ENCODE measurements at places on chromosomes 16 and 17.

- DNase-seq, result peak; percentile 2
These were observed 859.1 kb upstream of the GOT2 start for GRCh38 chr16:59593194-59593661.

GRCh38 chr17:78924481-78925151, 571 bp downstream of the TIMP2 start:
- no peak for DNase-seq

DNA sequence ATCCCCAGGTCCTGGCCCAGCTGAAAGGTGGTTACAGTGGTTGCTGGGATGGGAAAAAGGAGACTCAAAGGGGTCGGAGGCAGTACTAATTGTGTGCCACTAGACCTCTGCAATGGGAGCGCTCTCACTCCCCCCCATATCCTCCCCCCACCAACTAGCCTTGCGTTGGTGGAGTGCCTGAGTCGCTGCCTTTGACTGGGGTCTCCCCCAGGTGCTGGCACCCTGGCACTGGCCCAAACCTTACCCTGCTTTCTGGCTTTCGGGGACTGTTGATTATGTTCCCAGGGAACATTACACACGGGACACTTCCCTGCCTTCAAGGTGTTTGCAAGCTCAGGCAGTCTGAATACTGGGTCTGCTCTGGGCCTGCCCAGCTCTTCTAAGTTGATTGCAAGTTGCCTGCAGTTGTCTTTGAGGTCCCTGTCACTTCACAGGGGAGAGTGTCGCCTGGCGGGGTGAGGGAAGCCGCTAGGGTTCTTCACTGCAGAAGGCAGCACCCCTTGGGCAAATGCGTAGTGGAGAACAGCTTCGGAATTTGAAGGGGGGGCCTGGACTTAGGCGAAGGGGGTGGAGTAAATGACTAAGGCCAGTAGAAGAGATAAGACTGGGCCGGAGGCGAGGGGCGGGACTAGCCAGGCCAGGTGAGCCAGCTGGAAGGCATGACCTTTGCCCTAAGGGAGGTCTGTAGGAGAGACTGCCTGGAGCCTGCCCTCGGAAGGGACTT, 98.0 kb downstream of the RAB11FIP4 start:
- DNase-seq, result peak; percentile 63

DNA sequence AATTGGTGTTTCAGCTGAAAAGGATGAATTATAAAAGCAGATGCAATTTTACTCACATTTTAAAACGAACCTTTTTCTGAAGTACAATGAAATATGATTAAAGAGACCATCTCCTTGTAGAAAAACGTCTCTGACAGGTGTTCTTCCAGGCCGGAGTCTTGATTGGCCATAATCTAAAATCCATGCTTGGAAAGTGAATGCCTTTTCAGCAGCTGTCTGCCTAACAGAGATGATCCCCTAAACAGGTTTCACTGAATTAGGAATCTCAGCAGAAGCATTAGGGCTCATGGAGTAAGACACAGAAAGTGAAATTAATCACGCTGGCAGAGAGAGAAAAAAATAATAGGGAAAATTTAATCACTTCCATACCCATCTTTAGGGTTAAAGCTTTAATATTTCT, 39.3 kb upstream of the IRX5 start:
- DNase-seq, result no peak

GRCh38 chr17:42101513-42102292, 3.4 kb upstream of the ZNF385C start:
- peak; percentile 49 for DNase-seq

DNA sequence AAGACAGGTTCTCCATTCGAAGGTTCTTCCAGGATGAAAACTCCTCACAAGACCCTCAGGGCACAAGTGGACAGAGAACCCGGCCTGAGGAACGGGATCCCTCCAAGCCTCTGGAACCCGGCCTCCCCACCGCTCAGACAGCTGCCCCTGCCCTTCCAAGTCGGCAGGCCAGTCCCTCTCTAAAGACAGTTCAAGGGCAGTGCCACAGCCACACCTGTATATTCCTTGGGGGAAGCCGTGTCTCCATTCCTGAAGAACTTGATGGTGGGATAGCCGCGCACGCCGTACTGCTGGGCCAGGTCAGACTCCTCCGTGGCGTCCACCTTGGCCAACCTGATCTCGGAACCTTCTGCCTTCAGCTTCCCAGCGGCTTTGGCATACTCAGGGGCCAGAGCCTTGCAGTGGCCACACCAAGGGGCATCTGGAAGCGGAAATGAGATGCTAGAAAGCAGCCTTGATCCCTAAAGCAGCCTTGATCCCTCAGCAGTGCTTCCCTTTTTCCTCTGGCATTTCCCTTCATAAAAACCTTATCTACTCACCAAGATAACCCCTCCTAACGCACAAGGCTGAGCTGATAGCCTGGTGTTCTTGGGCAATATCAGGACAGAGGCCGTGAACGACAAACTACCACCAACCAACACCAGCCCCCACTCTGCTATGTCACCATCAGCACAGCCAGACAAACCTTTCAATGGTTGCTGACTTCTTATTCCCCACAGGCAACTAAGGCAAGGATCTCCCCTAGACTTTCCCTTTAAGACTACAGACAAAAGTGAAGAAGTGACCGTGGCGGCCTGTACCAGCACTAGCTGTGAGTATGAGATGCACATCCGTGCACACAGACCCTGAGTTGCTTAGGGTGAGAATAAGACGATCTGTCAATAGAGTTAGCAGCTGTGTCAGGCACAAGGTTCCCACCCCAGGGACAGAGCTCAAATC, 1.1 kb downstream of the P4HB start:
- DNase-seq, result no peak

- no peak for DNase-seq
These were observed 31.4 kb upstream of the GHDC start for GRCh38 chr17:42225646-42226045.

- DNase-seq, result no peak
These were observed 30.0 kb downstream of the USP32 start for GRCh38 chr17:60361889-60362288.

DNA sequence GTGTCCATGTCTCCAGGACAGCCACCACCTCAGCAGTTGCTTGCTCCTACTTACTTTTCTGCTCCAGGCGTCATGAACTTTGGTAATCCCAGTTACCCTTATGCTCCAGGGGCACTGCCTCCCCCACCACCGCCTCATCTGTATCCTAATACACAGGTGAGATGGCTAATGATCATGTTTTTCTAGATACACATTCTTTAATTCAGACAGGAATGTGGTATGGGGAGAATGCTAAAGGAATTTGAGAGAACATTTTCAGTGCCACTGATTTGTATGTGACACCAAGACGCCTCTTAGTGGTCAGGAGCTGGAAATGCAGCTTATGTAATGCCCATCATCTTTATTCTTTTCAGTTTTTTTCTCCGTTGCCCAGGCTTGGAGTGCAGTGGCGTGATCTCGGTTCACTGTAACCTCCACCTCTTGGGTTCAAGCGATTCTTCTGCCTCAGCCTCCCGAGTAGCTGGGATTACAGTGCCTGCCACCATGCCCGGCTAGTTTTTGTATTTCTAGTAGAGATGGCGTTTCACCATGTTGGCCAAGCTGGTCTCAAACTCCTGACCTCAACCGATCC, 8.9 kb upstream of the RAPGEFL1 start:
- peak; percentile 63 for DNase-seq

GRCh38 chr17:4354862-4355514, 11.5 kb downstream of the UBE2G1 start:
- DNase-seq, result no peak

DNA sequence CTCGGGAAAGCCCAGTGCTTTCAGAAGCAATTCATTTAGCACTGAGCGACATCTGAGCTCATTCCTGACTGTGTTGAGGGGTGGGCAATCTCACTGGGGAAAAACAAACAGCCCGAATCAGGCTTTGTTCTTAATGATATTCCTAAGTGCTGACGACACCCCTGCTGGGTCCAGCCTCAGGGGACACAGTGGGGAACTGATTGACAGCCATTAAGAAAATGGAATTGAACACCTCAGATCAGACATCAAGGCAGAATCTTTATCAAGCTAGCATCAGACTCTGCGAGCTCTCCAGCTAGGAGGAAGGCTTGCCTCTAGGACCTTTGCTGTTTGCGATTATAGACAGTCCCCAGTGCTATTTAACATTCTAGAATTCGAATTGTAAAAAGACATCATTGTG, 22.5 kb upstream of the LYRM9 start:
- no peak for DNase-seq

DNA sequence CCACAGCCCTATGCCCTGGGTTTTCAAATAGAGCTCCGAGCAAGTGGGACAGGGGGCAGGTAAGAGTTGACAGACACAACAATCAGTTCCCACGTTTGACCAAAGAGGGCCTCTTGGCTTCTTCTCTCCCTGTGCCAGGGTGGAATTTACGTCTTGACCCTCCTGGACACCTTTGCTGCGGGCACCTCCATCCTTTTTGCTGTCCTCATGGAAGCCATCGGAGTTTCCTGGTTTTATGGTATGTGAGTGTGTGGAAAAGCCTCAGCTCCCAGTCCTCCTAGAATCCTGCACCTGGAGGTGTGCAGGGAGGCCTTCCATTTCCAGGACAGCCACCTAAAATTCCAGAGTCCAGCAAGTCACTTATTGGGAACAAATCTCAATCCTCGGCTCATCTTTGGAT, 42.5 kb downstream of the SLC6A2 start:
- DNase-seq, result no peak

GRCh38 chr17:29063992-29064391, 21.1 kb downstream of the PIPOX start:
- no peak for DNase-seq

DNA sequence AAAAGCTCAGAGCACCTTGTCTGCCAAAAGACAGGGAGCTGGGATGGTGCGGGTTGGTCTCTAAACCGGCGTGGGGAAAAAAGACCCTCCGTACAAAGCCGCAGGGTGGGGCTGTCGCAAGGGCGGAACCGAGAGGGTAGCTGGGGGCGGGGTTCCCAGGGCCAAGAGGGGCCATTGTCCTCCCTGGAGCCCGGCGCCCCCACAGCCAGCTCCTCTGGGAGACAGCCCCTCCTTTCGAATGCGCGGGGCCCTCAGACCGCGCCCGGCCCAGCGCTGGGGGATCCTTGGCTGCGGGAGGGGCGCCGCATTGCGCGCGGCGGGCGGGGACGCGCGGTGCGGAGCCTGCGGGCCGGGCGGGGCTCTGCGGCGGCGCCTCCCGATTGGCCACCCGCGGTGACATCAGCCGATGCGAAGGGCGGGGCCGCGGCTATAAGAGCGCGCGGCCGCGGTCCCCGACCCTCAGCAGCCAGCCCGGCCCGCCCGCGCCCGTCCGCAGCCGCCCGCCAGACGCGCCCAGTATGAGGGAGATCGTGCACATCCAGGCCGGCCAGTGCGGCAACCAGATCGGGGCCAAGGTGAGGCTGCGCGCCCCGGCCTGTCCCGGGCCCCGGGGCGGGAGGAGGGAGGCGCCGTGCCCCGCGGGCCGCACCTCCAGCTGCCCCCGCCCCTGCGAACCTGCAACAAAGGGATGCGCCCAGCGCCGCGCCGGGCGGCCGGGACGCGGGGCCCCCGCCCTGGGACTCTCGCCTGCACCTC, at the start of gene TUBB3:
Gene TUBB3 (plus strand): TSS at position 459 of the 756 bp plus-strand sequence. CDS start 60 bp downstream, at position 519.
- DNase-seq, result peak; percentile 47

DNA sequence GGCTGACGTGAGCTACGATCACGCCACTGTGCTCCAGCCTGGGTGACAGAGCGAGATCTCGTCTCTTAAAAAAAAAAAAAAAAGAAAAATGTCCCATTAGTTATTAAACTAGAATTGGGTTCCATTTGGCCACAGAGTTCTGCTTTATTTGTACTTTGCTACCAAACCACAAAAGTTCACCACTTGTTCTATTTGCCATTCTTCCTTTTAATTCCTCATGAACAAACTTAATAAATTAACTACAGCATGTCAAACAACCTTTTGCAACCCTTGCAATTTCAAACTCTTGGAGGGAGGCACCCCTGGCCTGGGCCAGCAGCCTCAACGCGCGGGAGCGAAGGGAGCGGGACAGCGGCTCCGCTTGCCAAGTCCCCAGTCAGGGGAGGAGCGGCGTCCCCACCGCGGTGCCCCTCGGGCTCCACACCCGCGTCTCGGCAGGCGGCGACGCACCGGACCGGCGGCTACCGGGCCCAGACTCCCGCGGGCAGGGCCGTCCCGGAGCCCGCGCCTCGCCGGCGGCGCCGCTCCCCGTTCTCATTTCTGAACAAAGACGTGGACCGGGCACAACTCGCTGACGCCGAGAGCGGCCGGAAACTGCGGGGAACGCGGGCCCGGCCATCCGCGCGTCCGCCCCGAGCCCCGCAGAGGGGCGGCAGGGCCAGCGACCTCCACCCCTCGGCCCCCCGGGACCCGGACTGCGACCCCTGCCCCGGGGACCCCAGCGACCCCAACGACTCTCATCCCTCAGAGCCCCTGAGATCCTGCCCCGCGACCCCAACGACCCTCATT, 775 bp downstream of the CYTH1 start:
- DNase-seq, result no peak

DNA sequence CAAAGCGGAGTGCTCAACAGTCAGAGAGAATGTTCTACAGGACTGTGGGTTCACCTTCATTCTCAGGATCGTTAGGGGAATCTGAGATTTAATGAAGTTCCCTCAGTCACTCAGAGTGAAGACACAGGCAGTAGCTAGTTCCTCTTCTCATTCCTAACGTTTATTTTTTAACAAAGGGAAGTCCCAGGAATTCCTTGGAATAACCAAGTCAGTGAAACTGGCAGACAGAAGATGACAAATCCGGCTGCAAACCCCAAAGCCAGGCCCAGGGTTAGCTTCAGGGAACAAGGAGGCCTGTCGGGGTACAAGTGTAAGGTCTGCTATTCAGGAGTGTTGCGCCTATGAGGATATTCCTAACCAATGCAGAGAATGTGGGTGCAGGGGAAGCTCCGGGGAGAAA, 42.0 kb downstream of the COTL1 start:
- no peak for DNase-seq

- peak; percentile 18 for DNase-seq
These were observed 68.1 kb upstream of the IRX5 start for GRCh38 chr16:54862529-54862928.

GRCh38 chr17:7290685-7291084, 3.8 kb downstream of the YBX2 start:
- DNase-seq, result no peak

DNA sequence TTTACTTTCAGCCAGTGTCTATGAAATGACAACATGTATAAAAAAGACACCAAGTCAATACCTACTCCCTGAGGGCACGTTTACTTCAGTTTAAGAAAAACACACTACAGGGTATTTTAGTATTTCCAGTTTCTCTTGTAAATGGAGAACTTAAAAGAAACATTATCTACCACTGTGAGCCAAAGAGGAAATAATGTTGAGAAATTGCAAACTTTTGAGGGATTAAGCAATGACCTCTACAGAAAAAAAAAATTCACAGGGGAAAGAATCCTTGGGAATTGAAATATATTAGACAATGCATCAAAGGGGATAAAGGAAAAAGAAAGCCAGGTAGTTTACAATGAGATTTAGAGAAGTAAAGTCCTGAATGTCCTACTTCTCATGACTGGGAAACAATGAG, 126.0 kb downstream of the KCNJ2 start:
- no peak for DNase-seq

GRCh38 chr16:50809561-50809960, 67.7 kb downstream of the CYLD start:
- no peak for DNase-seq

DNA sequence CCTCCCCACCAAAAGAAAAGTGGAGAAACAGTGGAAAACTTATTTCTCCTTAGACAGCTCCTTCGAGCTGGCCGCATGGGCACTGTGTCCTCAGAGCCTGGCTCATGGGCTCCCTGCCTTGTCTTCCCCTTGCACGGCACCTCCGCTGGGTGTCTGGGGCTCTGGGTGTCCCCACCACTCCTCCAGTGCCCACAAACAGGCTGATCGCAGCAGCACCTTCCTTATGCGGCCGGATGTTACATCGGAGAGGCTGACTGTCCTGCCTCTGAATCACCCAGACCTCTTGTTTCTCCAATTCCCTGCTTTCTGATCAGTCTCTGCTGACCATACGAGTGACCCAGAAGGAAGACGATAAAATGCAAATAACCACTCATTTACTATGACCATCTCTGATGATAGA, 121.7 kb downstream of the SLC39A11 start:
- DNase-seq, result no peak

GRCh38 chr16:66913081-66913480, 5.6 kb downstream of the CDH16 start:
- DNase-seq, result no peak

Measured in bronchial epithelial cell (primary cell).